Spleen (tissue), 13 donors: ENCODE measurements at places on chromosomes 12 and 14. TPM values are rescaled to one million over a fixed set of nuclear protein-coding genes. Genes with fewer than 3 reads are reported as not detected.

SAMD15 gene
- total RNA-seq = 0.84 TPM

PGAM5 gene
- 25.3 TPM for total RNA-seq

HOXC12 gene
- total RNA-seq = not detected

GRCh38 chr12:80684077-80684495 lies 23.3 kb upstream of the MYF6 start:
- DNase-seq = no peak

DNA sequence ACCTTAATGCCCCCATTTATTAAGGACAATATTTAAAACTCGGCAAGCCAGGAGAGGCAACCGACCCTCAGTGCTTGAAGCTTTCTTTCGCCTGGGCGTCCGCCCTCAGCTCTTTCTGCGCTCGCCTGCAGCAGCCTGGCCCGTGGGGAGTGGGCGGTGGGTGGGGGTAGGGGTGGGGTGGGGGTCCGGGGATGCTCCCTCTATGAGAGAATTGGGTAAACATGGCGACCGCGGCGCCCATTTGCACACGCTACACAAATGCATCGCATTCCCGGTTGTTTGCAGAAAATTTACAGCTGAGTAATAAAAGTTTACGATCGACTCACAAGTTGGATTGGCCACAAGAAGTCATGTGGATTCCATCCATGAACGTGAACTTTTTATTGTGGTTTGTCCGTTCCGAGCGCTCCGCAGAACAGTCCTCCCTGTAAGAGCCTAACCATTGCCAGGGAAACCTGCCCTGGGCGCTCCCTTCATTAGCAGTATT lies 7.7 kb downstream of the HOXC8 start:
- DNase-seq = no peak
